ENCODE measurements at places on chromosomes 5 and 9.

DNA sequence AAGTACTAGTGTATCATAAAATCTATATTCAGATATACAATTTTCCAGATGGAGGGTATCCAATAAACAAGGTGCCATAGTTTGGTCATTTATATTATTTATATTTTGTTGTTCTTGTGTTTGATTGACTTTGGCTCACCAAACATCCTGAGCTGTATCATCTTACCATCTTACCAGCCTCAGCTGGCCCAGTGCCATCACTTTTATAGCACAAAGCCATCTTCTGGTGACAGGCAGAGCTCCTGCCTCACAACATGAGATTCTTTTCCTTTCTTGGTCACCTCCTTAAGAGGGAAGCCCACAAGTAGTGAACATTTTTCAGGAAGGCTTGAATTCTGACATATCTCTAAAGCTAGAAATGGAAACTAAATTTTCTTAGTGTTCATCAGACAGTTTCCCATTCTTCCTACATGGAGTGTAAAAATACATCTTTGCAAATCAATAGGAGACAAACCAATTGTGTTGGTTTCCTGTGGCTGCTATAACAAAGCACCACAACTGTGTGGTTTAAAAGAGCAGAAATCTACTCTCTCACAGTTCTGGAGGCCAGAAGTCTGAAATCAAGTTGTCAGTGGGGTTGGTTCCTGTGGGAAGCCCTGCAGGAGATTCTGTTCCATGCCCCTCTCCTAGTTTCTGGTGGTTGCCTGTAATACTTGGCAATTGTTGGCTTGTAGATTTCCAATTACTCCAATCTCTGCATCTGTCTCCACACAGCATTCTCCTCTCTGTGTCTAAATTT is 341.8 kb downstream of the MAN2A1 start:
- DNase-seq, result peak; percentile 1

GRCh38 chr9:33044677-33045282 is 19.7 kb downstream of the DNAJA1 start:
- peak; percentile 26 for DNase-seq

- peak; percentile 81 for DNase-seq
These were observed 132.9 kb upstream of the ACO1 start for GRCh38 chr9:32251539-32251938.

- no peak for DNase-seq
These were observed 166.4 kb downstream of the SLF1 start for GRCh38 chr5:94784536-94785505.

DNA sequence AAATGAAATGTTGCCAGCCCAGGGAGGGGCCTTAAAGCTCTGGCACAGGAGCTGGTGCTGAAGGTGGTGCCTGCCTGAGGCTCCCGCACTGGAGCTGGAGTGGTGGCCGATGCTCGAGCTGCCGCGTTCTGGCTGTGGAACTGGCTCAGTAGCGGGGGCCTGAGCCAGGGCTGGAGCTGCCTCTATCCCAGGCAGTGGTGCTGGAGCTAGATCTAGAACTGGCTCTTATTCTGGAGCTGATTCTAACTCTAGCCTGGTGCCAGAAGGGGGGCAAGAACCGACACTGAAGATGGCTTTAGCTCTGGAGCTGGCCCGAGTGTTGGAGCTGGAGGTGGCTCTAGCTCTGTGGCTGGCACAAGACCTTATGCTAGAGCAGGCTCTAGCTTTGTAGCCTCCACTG is 19.2 kb downstream of the OBP2B start:
- DNase-seq, result no peak

GRCh38 chr5:86565197-86565789 is 52.4 kb upstream of the COX7C start:
- no peak for DNase-seq

All from NCI-H2029 (cell line).